ENCODE measurements at places on chromosomes 16 and 17.

DNA sequence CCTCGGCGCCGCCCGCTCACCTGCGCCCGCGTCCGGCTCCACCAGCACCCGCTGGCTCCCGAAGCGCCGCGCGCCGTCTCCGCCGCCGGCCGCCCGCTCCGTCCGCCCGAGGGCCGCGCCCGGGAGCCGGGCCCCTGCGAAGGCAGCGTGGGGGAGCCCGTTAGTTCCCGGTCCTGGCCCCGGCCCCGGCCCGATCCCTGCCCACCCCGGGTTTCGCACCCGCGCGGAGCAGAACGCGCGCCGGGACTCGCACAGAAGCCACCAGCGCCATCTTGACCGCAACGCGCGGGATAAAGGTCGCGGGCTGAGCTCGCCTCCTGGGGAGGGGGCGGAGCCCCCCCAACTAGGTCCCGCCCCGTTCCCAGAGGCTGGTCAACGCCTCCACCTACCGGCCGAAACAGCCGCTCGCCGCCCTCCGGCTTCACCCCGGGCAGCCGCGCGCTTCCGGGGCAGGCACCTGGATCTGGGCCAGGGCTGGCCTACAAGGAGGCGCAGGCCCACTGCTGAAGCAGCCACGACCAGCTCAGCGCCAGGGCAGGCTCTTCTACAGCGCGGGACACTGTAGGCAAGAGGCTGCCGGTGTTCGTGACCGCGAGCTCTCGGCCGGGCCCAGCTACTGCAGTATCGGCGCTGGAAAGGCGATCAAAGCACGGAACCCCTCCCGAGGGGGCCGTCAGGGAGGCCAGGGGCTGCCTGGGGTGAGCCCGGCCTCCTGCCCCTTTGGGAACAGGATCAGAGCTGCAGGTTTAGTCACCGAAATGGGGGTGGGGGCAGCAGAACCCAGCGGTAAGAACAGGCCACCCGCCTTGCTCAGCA lies at the start of gene ECI1:
TSS of gene ECI1 (minus strand) at position 292 of the 816 bp plus-strand sequence. CDS start at position 271, 21 bp downstream.
- DNase-seq = peak; percentile 92

DNA sequence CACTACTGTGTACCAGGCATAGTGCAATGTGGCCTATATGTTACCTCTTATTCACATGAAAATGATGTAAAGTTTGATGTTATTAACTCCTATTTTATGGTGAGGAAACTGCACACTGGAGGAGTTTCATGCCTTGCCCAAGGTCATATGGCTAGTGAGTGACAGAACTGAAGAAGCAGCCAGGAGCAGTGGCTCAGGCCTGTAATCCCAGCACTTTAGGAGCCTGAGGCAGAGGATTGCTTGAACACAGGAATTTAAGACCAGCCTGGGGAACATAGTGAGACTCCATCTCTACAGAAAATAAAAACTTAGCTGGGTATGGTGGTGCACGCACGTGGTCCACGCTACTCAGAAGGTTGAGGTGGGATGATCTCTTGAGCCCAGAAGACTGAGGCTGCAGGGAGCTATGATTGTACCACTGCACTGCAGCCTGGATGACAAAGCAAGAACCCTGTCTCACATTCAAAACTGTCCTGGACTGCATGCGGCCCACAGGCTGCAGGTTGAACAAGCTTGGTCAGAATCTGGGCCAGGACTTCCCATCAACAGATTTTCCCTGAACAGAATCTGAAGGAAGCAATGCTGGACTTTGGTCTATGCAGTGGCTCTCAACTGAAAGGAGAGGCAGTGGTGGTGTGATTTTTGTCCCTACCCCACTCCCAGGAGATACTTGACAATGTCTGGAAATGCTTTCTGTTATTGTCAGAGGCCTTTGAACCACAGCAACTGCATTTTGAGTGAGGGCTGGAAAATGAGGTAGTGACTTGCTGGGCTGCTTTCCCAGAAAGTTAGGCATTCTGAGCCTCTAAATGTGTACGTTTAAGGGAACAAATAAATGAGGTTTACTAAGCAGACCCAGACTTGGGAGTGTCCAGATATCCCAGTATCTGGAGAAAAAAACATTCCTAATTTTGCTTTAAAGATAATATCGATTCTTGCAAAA lies 479.5 kb downstream of the TMEM114 start:
- DNase-seq = no peak

DNA sequence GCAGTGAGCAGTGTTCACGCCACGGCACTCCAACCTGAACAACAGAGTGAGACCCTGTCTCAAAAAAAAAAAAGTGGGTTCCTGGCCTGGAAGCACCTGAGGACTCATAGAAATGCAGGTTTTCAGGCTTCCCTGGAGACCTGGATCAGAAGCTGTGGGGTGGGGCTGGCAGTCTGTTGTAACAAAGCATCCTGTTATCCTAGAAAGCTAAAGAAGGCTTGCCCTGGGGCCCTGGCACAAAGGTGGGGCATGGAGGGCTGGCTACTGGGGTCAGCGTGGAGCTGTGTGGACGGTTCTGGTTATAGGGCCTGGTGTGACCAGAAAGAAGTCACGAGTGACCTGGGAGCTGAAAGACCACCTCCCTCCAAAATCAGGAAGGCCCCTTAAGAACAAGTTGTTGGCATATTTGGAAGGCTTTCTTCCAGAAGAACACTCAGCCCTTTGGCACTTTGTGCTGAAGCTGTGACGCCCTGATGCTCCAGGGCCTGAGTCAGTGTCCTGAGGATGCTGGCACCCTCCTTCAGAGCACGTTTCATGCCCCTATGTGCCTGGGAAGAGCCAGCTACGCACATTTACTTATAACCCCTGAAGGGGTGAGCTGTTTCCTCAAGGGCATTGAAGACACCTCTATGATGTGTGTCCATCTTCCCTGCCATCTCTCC lies 6.2 kb downstream of the CRISPLD2 start:
- DNase-seq = no peak

DNA sequence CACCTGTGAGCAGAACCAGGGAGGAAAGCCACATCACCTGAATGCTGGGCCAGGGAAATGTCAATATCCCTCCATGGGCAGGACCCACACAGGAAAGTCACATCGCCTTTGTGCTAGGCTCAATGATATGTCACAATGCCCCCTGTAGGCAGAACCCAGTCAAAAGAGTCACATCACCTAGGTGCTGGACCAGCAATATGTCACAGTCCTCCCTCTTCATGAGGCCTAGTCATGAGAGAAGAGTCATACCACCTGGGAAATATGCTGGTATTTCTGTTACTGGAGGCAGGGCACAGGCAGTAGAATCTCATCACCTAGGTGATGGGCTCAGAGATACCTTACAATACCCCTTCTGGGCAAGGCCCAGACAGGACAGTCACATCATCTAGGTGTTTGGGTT lies 1843.4 kb downstream of the TP53TG3F start:
- no peak for DNase-seq

DNA sequence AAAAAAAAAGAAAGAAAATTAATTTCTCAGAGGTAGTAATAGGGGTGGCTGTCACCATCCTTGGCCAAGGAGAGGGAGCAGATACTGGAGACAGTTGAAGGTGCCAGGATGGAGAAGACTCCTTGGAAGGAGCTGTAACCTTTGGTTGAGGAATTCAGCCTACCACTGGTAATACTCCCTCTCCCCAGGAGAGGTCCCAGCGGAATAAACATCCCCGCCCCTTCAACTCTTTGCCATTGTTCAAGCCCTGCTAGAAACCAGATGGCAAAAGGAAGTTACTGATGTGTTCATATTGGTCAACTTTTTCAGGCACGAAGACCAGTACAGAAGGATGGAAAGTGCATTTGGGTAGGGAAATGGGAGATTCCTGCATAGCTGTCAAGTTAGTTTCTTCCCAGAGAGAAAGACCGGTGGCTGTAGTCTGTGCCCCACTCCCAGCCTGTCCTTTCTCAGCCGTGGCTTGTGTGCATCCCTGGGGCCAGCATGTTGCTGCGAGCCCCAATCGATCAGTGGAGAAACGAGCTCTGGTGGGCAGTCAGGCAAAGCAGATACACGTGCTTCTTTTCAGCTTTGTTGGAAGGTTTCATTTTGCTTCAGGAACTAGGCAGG lies 612.1 kb downstream of the MAF start:
- DNase-seq = no peak

DNA sequence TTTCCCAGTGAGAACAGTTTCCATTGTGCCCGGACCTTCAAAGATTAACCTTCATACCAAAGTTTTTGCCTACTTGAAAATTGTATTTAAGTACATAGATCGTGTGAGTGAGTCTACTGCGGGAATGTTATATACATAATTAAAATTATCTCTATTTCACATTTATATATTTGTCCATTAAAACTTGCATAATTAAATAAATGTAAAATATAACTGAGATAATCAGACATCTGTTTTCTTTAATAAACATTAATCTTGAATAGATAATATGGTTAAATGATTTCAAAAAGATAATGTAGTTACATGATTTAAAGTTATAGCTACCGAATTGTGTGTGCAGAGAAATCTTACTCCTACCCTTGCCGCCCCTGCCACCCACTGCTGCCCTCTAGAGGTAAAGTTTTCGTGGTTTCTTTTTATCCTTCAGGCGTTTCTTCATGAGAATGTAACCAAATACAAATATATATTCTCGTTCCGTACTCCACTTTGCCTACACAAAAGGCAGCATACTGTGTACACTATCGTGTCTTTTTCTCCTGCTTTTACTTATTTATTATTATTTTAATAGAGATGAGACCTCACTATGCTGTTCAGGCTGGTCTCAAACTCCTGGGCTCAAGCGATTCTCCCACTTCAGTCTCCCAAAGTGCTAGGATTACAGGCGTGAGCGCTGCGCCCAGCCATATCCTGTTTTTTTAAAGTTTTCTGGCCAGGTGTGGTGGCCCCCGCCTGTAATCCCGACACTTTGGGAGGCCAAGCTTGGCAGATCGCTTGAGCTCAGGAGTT lies 35.6 kb downstream of the RPA1 start:
- DNase-seq = peak; percentile 53

DNA sequence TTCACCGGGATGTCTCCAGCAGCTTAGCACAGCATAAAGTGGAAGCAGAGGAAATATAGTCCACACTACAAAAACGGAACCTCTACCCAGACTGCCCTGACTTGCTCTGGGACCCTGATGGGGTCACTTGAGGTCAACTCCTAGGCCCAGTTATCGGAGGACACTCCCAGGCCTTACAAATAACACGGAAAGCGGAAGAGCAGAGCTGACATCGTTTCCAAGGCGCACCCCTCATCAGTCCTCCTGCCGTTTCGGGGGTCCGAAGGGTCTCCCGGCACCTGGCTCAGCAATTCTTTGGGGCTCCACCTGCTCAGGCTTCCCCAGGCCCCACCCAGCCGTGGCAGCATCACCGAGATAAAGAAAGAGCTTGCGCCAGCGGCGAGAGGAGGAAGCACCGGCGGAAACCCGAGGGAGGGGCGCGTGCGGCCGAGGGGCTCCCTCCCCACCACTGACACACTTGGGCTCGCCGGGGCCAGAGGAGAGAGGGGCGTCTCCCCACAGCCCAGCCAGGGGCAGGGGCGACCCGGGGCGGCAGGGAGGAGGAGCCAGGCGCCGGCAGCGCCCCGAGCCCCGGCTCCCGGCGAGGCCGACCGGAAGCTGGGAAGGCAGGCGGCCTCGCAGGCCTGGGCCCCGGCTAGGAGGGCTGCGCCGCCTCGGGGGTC lies 727 bp downstream of the CORO7 start:
- DNase-seq = peak; percentile 71

- no peak for DNase-seq
These were observed 25.6 kb downstream of the TPSG1 start for GRCh38 chr16:1199347-1200013.

- no peak for DNase-seq
These were observed 10.3 kb downstream of the SRRM2 start for GRCh38 chr16:2762711-2763110.

DNA sequence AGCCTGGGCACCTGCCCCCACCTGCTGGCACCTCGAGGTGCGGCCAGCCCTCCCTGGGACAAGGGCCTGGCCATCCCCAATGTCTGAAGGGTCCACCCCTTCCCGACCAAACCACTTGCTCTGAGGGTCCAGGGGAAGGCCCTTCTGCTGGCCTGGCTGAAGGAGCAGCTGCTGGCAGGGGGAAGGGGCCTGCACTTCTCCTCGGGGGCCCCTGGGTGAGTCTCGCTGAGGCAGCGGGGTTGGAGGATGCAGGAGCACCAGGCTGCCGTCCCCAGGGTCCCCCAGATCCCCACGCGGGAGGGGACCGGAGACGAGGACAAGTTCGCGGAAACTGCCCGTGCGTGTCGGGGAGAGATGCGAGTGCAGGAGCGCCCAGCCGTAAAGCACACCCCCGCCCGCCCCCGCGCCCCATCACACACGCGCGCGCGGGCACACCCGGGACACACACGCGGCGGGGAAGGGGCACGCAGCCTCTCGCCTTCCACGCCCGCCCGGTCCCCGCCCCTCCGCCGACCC lies 725 bp upstream of the CACNA1H start:
- DNase-seq = peak; percentile 41

DNA sequence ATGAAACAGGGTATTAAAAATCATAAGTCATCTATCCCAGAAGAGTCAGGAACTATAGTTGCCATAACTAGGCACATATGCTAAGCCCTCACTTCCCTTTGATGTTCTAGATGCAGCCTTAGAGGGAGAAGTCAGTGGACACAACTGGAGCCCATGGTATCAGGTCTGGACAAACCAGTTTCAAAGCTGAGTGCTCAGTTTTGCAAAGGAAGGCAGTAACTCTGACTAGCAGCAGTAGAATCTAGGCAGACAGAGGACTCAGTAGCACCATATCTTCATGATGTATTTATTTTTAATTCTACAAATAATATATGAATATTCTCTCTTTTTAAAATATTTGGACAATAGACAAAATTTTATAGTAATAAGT lies 11.7 kb upstream of the FAM20A start:
- no peak for DNase-seq

DNA sequence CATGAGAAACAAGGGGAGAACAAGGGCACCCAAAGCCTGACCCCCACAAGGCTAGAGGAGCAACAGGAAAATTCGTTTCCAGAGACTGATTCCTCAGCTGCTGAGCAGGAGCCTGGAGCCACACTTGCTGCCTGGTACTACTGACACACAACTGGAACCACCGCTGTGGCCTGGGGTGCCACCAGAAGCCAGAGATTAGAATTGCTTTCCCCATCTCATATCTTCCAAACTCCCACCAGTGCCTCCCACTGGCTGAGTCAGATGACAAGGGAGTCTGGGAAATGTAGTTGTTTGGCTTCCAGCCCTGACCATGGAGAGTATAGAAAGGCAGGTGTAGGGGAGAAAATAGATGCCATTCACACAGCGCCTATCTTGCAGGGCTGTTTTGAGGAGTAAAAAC lies 4.1 kb upstream of the TMEM11 start:
- DNase-seq = peak; percentile 60
